Kidney epithelial cell (primary cell): ENCODE measurements at places on chromosomes 1 and 21.

DNA sequence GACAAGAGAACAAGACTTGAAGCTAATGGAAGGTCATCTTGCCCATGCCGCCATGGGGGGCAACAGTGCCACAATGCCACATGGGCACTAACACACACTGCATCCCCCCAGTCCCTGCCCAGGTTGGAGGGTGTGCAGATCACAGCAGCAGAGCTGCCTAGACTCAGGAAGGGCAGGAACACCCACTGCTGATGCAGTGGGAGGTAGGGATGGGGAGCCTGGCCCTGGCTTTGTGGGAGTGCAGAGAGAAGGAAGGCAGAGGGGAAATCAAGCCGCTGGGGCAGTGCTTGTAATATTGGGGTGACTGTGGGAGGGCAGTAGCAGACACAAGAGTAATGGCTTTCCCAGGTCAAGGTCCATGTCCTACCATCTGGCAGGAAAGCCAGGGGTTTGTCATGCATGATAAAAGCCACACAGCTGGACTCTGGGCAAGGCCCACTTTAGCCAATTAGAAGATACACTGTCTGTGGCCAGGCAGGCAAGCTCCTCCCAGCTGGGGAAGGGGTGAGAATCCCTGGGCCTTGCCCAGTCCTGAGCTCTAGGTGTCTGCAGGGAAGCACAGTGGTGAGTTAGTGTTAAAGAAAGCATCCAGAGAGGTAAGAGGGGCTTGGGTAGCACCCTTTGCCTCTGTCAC lies 25.4 kb upstream of the MEF2D start:
- no peak for DNase-seq

- DNase-seq, result no peak
These were observed 36.9 kb downstream of the GDAP2 start for GRCh38 chr1:117892512-117892911.

GRCh38 chr1:159040893-159041724 lies 31.4 kb downstream of the IFI16 start:
- no peak for DNase-seq

- DNase-seq, result no peak
These were observed 57.8 kb downstream of the WNT9A start for GRCh38 chr1:227889863-227890405.

DNA sequence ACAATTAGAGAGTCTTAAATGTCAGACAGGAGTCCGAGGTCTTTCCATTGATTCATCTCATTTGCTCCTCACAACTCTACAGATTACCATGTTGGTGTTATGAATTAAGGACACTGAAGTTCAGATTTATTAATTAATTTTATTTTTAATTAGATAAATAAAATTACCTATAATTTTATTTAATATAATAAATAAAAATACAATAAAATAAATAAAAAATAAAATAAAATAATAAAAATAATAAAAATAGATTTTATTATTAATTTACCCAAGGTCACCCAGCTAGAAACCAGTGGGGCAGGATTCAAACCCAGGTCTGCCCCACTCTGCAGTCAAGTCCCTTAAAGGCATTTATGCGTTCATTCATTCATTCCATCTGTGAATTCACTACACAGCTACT lies 72.2 kb downstream of the VWA5B1 start:
- no peak for DNase-seq

GRCh38 chr1:181314959-181315358 lies 168.4 kb upstream of the CACNA1E start:
- DNase-seq, result no peak

- DNase-seq, result no peak
These were observed 20.9 kb upstream of the DYNLT5 start for GRCh38 chr1:66731170-66731865.

DNA sequence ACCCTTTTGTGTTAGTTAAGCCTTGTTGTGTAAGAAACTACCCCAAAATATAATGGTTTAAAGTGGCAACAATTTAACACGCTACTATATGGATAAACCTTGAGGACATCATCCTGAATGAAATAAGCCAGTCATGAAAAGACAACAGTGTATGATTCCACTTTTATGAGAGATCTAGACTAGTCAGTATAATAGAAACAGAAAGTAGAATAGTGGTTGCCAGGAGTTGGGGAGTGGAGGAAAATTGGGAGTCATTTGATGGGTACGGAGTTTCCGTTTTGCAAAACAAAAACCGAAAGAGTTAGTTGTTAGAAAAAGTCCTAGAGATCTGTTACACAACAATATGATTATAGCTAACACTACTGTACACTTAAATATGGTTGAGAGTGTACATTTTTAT lies 16.0 kb upstream of the CHIA start:
- no peak for DNase-seq

DNA sequence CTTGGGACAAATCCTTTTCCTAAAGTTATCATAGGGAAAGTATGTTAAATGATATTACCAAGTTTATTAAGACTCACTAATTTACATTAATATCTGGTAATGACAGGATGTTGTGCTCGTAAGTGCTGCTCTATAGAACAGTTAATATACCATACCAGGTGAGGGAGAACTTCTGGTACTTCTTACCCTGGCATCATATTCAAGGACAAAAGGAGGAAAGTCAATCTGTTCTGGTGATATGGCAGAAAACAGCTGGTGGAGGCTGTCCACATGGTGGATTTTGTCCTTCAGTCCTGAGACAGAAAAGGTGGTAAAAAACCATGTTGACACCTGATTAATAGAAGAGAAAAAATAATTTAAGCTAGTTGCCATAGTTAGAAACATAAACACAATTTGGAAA lies 51.6 kb downstream of the GDAP2 start:
- no peak for DNase-seq

DNA sequence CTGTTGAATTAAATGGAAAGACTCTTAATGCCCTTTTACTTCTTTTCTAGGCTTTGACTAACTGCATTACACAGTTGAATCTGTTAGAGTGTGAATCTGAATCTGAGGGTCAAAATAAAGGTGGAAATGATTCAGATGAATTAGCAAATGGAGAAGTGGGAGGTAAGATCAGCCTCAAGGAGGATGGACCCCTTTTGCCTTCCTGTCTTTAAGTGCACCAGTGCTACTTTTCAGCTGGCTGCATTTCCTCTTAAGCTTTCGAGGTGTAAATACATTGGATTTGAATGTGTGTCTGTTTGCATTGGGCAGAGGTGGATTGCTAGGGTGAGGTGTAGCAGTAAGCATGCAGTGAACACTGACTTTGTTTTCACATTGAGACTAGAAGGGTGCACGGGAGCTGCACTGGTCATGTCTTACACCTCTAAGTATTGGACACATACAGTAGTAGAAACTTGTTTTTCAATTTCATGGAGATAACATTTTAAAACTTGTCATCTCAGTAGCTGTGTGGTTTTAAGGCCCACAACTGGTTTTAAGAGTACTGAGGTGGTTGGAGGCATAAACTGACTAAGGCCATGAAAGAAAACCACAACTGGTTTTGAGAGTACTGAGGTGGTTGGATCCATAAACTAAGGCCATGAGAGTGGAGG lies 35.4 kb downstream of the MIA3 start:
- DNase-seq, result no peak

DNA sequence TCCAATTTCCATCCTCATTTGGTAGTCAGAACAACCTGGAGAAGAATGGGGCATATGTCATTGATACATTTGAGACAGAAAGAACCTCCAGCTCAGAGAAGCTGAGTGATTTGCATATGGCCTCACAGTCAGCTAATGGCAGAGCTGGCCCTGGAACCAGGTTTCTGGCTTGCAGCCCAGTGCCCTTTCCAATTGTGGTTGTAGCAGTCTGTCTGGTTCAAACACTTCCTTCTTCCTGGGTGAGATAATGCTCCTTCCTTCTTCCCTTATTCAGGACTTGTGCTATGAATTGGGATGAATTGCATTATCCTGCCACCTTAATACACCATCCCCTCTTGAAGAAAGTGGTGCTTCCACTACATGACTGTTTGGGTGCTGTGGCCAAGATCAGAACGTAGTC lies 24.2 kb downstream of the SLC5A9 start:
- no peak for DNase-seq

DNA sequence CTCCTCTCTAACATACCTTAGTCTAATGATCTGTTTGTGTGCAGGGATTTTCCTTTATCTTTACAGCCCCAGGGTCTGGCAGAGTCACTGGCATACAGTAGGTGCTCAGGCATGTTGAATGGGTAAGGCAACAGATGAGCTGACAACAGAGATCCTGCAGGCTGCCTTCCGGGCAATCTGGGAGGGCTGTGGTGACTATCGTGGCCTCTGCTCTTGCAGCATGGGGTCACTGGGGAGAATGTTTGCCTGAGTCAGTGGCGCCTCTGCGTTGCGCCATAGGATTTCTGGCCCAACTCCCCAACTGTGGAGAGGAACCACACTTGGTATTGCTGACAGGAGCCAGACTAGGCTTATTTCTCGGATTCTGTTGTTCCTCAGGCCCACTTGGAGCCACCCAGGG lies 93.8 kb downstream of the LAMC2 start:
- DNase-seq, result no peak

DNA sequence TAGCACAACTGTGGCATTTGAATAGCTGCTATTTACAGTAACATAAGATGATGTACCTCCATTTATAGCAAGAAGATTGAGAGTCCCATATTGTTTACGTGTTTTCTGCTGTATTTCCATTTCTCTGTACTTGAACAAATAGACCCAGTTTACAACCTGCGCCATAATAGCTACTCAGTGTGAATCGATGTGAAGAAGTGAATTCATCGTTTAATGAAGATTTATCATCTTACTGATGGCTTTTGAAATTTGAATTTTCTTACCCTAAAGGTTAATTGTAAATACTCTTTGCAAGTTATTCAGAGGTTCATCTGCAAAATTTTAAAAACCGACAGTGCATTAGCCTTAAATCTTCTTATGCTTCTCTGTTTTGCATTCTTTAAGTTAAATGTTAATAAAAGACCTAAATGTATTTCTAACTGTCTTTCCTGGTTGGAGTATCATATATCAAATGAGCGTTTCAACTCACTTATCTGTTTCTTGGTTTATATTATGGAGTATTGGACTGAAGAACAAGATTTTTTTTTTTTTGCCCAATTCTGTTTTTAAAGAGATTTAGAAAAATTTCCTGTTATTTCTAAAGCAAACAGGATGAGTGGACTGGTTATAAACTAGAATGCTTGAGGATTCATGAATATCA lies 2.2 kb downstream of the MACO1 start:
- no peak for DNase-seq

GRCh38 chr1:229430761-229431283 lies 3.1 kb downstream of the ACTA1 start:
- DNase-seq, result no peak

- no peak for DNase-seq
These were observed 26.1 kb downstream of the PADI6 start for GRCh38 chr1:17397910-17398695.

DNA sequence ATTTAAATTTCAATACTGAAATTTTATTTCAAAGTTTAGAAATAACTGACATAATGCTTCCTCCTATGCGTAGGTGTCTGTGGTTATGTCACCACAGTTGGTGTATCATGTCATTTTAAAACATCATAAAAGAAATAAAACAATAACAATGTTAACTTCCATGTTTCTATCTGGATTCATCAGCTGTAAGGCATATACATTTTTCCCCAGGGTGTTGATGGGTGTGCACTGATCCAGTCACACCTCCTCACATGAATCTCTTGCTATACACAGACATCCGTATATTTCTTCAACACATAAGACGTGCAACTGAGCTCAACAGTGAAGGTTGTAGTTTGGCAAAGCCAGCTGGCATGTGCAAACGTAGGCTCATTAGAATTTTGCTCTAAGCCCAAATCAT lies 6.2 kb downstream of the KCNA3 start:
- DNase-seq, result no peak

DNA sequence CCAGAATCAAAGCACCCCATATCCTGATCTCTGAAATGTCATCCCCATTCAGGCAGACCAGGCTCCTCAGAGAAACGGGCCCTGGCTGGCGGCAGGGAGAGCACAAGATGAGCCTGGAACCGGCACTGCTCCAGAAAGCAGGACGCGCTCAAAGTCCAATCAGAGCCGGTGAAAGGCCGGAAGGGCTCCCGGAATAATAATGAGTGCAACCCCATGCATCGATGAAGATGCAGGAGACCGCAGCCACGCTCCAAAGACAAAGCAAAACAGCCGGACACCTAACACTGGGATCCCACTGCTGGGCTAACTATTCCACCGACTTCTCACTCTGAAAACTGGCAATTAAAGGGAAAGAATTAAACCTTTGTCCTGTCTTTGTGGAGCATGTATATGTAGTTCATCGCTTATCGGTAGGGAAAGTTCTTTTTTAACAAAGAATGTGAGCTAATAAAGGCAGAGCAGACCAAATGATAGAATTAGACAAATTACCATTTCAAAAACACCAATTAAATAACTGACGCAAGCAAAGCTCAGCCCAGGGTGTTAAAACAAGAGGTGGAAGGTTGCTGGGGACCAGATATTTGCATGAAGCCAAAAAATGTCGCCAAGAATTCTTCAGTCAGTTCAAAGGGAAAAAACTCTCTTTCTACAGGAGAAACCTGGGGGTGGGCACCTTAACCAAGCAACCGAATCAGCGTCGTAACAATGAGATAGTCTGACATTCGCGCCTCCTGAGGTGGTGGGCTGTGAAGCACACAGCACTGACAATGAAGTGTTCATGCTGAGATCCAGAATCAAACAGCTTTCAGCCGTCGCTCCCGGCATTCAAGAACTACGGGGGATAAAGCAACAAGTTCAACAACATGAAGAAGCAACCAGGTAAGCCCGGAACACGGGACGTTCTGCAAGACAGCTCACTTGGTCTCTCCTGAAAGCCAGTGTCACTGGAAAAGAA lies 95.2 kb downstream of the NPHP4 start:
- no peak for DNase-seq

DNA sequence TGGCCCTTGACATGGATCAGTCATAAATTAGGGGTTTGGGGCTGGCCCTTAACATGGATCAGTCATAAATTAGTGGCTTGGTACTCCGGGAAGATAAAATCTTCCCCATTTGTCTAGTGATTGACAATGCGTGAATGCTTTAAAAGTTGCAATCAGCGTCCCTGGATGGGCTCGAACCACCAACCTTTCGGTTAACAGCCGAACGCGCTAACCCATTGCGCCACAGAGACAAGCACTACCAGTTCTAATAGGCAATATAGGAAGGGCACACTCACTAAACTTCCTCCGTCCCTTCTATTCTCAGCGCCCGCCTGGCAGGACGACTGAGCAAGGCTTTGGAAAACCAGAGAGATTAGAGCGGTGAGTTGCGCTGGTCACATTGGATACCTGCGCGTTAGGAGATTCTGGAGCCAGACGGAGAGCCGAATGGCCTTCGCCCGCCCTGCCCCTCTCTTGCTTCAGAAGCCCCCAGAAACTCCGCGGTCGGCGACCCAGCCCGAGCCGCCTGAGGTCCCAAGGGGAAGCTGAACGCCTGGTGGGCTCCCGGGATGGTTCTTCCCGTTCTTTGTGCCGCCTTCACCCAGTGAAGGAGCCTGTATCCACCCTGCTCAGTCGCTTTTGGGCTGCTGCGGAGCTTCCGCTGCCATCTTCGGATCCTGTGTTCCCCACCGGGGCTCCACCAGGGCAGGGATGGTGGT lies 235.9 kb downstream of the FAM72C start:
- DNase-seq, result no peak

GRCh38 chr1:157249326-157249725 lies 111.1 kb upstream of the ETV3 start:
- no peak for DNase-seq
